Trophoblast cell (in vitro differentiated cells and primary cell): ENCODE measurements at places on chromosomes 5 and 9.

GRCh38 chr5:109693535-109694400, 4.0 kb downstream of the MAN2A1 start:
- no peaks in the 10 kb centered on the region for H3K27me3 ChIP-seq
- no peaks in the 10 kb centered on the region for H3K36me3 ChIP-seq
- no peak overlapping the region for H3K4me3 ChIP-seq
- DNase-seq, result no peak

DNA sequence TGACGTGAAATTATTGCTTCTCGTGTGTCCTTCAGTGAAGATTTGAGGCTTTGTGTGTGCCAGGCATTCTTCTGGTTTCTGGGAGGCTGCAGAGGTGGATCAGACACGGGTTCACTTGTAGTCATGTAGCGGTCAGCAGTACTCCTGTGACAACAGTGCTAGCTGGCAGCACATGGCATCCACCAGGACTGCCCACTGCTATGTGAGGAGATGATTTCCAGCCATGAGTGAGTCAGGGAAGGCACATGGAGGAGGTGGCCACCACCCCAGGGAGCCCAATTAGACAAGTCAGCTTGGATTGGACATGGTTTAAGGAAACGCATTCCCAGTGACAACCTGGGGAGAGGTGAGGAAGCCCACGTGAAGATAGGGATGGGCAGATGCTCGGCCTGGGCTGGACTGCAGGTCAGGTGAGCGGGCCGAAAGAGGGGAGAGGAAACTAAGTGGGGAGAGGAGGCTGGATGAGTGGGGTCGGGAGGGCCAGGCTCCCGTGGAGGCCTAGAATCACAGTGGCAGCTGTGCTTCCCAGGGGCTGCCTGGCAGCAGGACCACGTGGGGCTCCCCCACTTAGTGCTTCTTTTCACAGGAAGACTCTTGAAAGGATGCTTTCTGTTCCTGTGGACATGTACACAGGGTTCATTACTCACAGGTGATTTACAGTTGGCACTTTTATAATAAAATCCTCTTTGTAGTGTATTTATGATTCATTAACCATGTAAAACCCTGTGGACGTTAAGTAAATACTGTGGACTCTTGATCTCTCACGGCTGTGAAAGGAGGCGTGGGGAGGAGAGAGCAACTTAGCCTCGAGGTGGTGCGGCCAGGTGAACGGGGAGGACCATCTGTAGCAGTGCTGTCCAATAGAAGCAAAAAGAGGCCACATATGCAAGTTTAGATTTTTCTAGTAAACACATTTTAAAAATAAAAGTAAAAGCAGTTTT, 80.0 kb upstream of the OTULINL start:
- H3K36me3 ChIP-seq, result peaks cover 83% of the 10 kb centered on the region
- no peak for DNase-seq
- H3K27me3 ChIP-seq, result no peaks in the 10 kb centered on the region
- H3K4me3 ChIP-seq, result no peak overlapping the region

- H3K4me3 ChIP-seq, result no peak overlapping the region
- no peaks in the 10 kb centered on the region for H3K36me3 ChIP-seq
- no peak overlapping the region for H3K27ac ChIP-seq
- no peaks in the 10 kb centered on the region for H3K27me3 ChIP-seq
Measured at GRCh38 chr5:398475-399295, 44.3 kb upstream of the EXOC3 start.

DNA sequence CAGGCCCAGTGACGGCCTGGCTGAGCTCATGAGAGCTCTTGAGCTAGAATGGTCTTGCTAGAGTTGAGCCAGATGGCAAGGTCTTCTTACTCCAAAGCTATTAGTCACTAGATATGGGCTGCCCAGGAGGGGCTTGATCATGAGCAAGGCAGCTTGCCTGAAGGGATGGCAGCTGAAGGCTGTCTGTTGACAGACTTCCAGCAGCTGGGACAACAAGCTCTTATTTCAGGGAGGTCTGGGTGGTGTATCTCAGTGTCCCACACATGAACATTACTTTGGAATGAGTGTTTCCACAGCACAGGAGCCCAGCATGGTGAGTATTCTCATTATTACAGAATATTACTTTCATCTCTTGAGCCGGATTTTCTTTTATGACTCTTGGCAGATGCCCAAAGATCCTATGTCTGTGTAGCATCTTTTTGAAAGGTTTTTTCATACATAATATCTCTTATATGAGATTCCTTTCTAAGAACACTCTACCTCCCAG, 414.1 kb downstream of the ARHGEF28 start:
- no peak overlapping the region for H3K27ac ChIP-seq
- H3K4me3 ChIP-seq, result no peak overlapping the region
- no peaks in the 10 kb centered on the region for H3K36me3 ChIP-seq
- no peaks in the 10 kb centered on the region for H3K27me3 ChIP-seq
- peak; percentile 97 for DNase-seq
- peaks cover 8% of the 10 kb centered on the region for H3K4me1 ChIP-seq

DNA sequence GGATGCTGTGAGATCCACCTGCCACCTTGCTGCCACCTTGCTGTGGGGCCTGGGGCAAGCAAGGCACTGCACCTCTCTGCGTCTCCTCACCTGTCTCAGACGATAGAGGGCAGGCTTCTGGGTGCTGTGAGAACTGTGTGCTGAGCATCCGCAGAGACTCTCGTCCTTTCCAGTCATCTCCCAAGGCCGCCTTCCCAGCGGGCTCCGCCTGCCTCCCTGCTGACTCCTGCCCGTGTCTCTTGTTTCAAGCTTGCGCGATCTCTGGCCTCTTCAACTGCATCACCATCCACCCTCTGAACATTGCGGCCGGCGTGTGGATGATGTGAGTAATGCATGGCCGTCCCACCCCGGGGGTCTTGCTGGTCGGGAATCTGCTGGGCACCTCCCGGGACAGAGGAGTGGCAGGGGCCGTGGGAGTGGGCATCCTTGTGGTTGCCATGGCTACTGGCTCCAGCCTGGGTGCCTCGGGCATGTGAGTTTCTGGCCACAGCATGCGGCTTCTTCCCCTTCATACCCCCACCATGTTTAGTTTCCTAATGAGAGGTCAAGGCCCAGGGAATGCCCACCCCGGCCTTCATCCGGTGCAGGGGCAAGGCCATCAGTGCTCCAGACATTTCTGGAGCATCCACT, 3.6 kb downstream of the CACFD1 start:
- H3K4me1 ChIP-seq, result peaks cover 5% of the 10 kb centered on the region
- H3K27me3 ChIP-seq, result no peaks in the 10 kb centered on the region
- H3K36me3 ChIP-seq, result peaks cover 11% of the 10 kb centered on the region
- H3K27ac ChIP-seq, result no peak overlapping the region
- no peak overlapping the region for H3K4me3 ChIP-seq

- H3K4me3 ChIP-seq, result no peak overlapping the region
- DNase-seq, result no peak
- H3K4me1 ChIP-seq, result no peaks in the 10 kb centered on the region
- H3K27me3 ChIP-seq, result no peaks in the 10 kb centered on the region
Measured at GRCh38 chr5:152329207-152329606, 75.9 kb downstream of the NMUR2 start.

GRCh38 chr5:143172739-143173138, 230.7 kb downstream of the NR3C1 start:
- H3K27me3 ChIP-seq, result no peaks in the 10 kb centered on the region
- H3K4me1 ChIP-seq, result no peaks in the 10 kb centered on the region
- no peaks in the 10 kb centered on the region for H3K36me3 ChIP-seq
- no peak overlapping the region for H3K27ac ChIP-seq

GRCh38 chr9:89304834-89305188, 6.2 kb upstream of the CKS2 start:
- peaks cover 5% of the 10 kb centered on the region for H3K4me1 ChIP-seq
- no peaks in the 10 kb centered on the region for H3K27me3 ChIP-seq
- H3K36me3 ChIP-seq, result no peaks in the 10 kb centered on the region
- DNase-seq, result no peak
- H3K4me3 ChIP-seq, result no peak overlapping the region

GRCh38 chr9:26955222-26955903, 849 bp upstream of the IFT74 start:
- no peak overlapping the region for H3K27ac ChIP-seq
- no peaks in the 10 kb centered on the region for H3K27me3 ChIP-seq
- H3K4me1 ChIP-seq, result no peaks in the 10 kb centered on the region
- no peak for DNase-seq
- no peaks in the 10 kb centered on the region for H3K36me3 ChIP-seq

DNA sequence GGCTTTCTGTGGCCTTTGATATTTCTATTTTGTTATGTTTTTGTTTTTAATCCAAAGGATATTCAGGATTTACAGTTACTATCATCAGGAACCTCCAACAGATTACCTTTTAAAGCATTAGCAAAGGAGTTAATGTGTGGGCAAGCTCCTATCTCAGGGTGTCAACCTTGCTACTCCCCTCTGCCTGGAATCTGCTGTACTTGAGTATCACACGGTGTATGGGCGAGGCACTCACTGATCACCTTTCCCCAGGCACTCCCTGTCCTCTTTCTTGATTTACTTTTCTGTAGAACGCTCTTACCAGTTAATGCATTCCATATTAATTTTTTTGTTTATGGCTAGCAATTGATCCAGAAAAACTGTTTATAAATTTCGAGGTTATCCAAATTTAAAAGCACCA, 117.0 kb upstream of the GAS1 start:
- no peak for DNase-seq
- no peaks in the 10 kb centered on the region for H3K36me3 ChIP-seq
- H3K27me3 ChIP-seq, result no peaks in the 10 kb centered on the region
- H3K4me3 ChIP-seq, result no peak overlapping the region
- H3K27ac ChIP-seq, result no peak overlapping the region
- no peaks in the 10 kb centered on the region for H3K4me1 ChIP-seq

GRCh38 chr9:14092344-14092743, 221.6 kb downstream of the NFIB start:
- no peak overlapping the region for H3K27ac ChIP-seq
- DNase-seq, result no peak
- H3K4me1 ChIP-seq, result no peaks in the 10 kb centered on the region
- H3K36me3 ChIP-seq, result no peaks in the 10 kb centered on the region

DNA sequence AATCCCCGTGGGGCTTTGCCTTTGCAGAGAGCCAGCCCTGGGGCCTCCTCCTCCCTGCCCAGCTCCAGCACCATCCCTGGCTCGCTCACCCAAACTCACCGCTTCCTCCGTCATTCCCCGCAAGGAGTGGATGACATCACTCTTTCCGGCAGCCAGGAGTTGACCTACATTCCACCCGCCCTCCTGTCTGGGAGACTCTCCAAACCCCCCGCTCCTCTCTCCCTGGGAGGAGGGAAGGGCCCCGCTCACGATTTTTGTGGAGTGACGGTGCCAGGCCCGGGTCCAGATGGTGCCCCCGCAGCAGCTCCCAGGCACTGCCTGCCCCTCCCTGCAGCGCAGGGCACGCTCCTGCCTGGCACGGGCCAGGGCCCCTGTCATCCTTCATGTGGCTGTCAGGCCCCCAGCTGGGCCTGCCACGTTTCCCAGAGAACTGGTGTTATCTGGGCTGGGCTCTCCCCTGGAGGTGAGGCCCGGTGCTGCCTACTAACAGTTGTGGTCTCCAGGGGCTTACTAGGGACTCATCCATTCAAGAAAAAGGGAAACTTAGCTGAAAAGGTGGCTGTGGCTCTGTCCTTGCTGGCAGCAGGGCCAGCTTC, 52.3 kb downstream of the NTNG2 start:
- no peak overlapping the region for H3K27ac ChIP-seq
- peak overlapping the region; percentile 37 for H3K4me3 ChIP-seq
- H3K4me1 ChIP-seq, result peaks cover 9% of the 10 kb centered on the region
- H3K27me3 ChIP-seq, result no peaks in the 10 kb centered on the region
- H3K36me3 ChIP-seq, result no peaks in the 10 kb centered on the region

DNA sequence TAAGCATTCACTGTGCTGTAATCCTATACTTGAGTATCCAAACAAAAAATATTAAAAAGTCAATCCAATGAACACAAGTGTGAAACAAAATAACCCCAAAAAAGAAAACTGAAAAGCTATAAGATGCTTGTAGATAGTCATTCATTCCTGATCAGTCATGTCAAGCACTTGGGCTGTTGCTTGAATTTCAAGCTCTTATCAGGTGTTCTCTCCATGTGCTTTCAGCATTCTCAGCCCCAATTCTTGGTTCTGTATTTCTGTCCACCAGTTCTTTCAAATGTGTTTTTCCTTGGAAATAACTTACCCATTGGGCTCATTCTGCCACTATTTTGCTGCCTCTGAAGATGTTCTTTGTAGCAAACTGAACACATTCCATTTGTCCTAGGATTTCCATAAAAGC, 4.7 kb downstream of the ZFAND5 start:
- DNase-seq, result no peak
- H3K27ac ChIP-seq, result no peak overlapping the region
- no peaks in the 10 kb centered on the region for H3K36me3 ChIP-seq
- no peak overlapping the region for H3K4me3 ChIP-seq

- H3K27me3 ChIP-seq, result no peaks in the 10 kb centered on the region
- no peak for DNase-seq
- no peak overlapping the region for H3K4me3 ChIP-seq
- no peaks in the 10 kb centered on the region for H3K4me1 ChIP-seq
Measured at GRCh38 chr5:150068472-150068871, 17.9 kb downstream of the CSF1R start.

DNA sequence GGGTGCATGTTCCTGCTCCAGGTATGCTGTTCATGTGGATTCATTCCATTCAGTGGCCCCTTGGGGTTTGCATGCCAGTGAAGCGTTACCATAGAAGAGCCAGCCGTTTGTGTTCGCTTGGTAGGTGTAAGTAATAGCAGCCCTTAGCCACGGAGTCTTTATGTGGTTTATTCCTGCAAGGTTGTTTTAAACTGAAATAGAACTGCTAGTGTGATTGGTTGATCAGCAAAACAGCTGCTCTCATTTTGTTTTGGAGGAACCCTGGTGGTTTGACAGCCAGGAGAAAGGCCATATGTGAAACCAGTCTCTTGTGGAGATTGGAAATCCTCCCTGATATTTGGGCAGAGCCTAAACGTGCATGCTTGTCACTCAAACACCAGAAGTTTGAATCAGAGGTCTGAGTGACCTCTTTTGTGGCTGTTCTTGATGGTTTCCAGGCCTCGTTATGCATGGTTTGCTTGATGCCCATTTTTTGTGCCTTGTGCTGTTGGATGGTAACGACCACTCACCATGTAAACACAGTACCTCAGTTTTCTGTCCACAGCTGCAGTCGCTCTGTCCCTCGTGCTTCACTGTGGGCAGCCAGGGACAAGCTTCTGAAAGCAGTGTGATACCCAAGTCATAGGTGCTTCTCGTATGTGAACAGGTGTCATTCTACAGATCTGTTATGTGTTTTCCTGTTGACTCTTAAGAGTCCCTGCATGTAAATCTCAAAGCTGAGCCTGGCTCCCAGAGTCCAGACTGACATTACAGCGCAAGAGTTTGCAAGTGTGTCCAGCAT, 58.3 kb upstream of the NXNL2 start:
- no peaks in the 10 kb centered on the region for H3K27me3 ChIP-seq
- DNase-seq, result no peak
- peaks cover 21% of the 10 kb centered on the region for H3K36me3 ChIP-seq
- no peak overlapping the region for H3K27ac ChIP-seq

GRCh38 chr5:114101153-114101552, 260.7 kb upstream of the KCNN2 start:
- H3K36me3 ChIP-seq, result no peaks in the 10 kb centered on the region
- DNase-seq, result peak; percentile 54
- no peak overlapping the region for H3K4me3 ChIP-seq
